ENCODE measurements at places on chromosomes 3 and 15. TPM values are rescaled to one million over a fixed set of nuclear protein-coding genes. Genes with fewer than 3 reads are reported as not detected.

The NUSAP1 gene
- total RNA-seq: 163 TPM

The PLCH1 gene
- 0.20 TPM for total RNA-seq

DNA sequence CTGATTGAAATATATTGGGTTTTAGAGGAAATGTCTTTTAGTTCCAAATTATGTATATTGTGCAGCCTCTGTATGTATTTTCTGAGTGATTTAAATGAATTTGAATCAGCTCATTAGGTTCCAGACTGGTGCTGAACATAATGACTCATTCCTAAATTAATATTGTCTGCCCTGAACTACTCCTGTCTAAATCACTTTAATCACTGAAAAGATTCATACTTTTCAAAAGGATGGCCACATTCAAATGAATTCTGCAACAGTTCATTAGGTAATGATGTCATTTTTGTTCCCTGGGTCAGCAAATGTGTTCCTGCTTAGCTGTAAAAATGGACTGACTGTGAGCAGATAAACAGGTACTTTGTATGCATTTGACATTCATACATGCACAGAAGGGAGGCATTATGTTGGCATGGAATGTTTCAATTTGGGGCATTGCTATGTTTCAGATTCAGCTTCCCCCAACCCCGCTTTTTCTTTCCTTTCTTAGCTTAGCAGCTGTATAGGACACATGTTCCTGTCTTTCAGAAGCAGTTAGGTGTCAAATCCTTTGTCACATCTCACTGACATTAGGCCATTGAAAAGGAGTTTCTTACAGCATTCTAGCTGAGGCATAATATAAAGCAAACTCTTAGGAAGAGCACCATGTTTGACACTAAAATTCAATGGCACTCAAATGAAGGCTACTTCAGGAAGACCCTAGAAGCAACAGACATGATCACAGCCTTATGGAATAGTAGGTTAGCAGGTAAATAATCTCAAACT is 318.5 kb upstream of the ARPP21 start:
- H3K36me3 ChIP-seq: no peaks in the 10 kb centered on the region
- no peaks in the 10 kb centered on the region for H3K27me3 ChIP-seq
- H3K4me3 ChIP-seq: no peak overlapping the region

GRCh38 chr15:71385026-71385425 is 269.8 kb downstream of the THSD4 start:
- DNase-seq: no peak
- H3K27ac ChIP-seq: no peak overlapping the region
- peaks cover 2% of the 10 kb centered on the region for H3K4me1 ChIP-seq
- H3K27me3 ChIP-seq: peaks cover 21% of the 10 kb centered on the region
- no peak overlapping the region for H3K4me3 ChIP-seq
- no peaks in the 10 kb centered on the region for H3K36me3 ChIP-seq

DNA sequence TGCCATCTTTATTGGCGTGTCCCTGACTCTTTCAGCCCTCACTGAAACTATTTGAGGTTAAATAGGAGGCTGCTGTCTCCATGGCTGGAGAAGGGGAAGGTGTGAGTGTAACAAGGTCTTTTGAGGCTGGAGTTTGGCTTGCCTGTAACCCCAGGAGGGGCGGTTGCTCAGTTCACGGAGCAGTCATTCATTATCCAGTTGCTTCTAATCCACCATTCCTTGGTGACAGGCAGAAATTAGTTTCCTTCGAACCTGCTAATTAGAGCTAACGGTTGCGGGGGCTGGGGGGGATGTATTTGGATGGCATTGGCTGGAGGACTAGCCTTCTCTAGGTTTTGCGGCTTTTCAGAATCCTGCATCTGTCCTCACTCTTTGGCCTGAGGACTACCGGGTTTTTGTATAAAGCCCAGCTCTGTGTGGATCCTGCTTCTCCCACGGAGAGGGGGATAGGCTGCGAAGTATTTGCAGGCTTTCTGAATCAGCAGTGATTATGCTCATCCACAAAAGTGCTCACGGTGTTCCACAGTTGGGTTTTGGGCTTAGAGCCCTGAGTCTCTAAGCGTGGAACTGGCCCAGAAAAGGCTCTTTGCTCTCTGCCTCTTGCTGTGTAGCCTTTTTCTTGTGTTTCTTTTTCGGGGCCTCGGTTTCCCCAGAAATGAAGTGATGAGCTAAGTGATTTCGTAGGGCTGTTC is 18.6 kb downstream of the FGD5 start:
- DNase-seq: no peak
- H3K27me3 ChIP-seq: no peaks in the 10 kb centered on the region
- H3K27ac ChIP-seq: no peak overlapping the region

DNA sequence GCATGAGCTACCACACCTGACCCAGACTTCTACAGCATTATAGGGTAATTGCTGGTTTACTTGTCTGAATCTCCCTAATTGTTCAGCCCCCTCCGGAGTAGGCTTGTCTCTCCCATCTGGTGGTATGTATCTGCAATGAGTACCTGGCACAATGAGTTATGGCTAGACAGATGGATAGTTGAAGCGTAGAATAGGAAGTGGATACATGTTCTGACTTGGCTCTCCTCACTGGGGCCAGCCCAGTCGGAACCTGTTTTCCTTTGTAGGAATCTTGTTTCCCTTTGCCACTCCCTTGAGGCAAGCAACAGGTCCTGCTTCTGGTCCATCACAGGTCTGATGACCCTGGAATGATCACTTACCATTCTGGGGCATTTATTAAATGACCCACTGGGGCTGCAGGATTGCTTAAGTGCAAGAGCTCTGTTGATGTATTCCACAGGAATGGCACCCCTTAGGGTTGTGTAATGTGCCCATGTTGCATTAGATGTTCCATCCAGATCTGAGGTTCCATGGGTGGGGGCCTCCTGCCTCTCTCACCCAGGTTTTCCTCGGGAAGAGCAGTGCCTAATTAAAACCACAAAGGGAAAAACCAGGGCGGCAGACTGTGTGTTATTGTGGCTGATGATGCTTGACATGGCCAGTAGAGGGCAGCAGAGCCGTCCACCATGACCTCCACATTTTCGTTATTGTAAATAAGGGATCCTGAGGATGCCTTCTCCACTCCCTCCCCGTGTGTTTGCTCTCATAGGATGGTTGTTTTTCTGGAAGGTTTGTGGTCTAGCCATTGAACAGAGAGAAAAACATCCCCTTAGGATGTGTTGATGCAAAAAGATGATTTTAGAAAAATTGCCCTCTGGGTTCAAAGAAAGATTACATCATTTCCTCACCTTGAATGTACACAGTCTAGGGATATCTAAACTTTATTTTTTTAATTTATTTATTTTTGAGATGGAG is 58.0 kb downstream of the CMTM8 start:
- DNase-seq: peak; percentile 72
- peak overlapping the region; percentile 55 for H3K27ac ChIP-seq
- H3K4me3 ChIP-seq: no peak overlapping the region

- no peak for DNase-seq
- H3K27me3 ChIP-seq: no peaks in the 10 kb centered on the region
- no peak overlapping the region for H3K27ac ChIP-seq
- H3K4me3 ChIP-seq: no peak overlapping the region
- peaks cover 2% of the 10 kb centered on the region for H3K4me1 ChIP-seq
- peaks cover 11% of the 10 kb centered on the region for H3K36me3 ChIP-seq
These were observed 33.2 kb downstream of the SLC25A26 start for GRCh38 chr3:66253790-66254620.

DNA sequence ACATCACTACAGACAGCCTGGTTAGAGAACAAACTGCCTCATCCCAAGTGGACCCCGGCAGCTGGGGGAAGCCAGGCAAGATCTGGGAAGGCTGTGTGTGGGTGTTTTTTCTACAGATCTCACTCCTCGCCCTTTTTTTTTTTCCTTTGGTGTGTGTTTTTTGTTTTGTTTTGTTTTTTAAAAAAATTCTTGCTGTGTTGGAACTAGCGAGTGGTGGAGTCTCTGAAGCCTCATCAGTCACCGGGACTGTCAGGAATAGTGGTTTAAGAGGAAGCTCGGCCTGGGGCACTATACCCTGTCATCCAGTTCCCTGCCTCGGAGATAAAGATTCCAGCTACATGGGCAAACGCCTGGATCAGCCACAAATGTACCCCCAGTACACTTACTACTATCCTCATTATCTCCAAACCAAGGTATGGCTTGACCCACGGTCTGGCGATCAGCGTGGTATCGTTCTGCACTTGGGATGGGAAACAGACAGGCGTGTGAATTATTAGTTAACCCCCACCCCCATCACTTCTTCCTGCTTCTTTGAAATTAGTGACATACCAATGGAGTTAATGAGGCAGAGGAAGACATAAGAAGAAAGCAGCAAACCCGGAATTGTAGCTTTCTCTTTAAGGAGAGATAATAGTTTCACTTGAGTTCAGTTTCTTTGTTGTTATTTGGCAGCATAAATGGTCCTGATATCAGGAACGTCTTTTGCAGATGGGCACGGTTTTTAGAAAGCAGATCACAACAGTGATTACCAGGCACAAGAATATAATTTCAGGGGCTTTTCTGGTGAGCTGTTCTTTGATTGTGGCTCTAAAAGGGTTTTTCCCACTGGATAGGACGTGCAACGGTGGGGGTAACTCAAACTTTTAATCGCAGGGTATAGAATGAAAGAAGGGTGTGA is 722 bp downstream of the RBMS3 start:
- H3K27me3 ChIP-seq: peaks cover 21% of the 10 kb centered on the region
- H3K4me1 ChIP-seq: peaks cover 35% of the 10 kb centered on the region
- peak overlapping the region; percentile 77 for H3K4me3 ChIP-seq
- DNase-seq: peak; percentile 33

Measured in activated CD8-positive, alpha-beta T cell treated with anti-CD3 and anti-CD28 coated beads for 36 hours (primary cell).